ENCODE measurements at places on chromosomes 6 and 20.

GRCh38 chr6:31423550-31423949 lies 20.2 kb downstream of the MICA start:
- DNase-seq = no peak

DNA sequence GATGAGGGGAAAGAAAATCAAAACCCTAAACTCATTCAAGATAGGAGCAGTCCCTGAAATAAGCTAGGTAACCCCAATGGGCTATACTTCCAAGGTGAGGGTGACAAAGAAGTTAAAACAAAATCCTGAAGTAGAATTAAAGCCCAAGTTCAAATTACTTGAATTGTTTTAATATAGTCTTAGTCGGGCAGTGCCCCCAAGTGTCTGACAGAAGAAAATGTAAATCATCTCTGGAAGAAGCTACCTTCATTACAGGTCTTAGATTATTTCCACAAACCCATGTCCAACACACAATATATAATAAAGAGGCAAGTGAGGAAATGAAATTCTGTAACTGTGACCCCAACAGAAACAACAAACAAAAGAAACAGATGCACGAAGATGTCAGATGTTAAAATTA lies 36.8 kb upstream of the L3MBTL3 start:
- no peak for DNase-seq

- no peak for DNase-seq
Observed at GRCh38 chr6:46674410-46674809, 13.3 kb upstream of the TDRD6 start.

DNA sequence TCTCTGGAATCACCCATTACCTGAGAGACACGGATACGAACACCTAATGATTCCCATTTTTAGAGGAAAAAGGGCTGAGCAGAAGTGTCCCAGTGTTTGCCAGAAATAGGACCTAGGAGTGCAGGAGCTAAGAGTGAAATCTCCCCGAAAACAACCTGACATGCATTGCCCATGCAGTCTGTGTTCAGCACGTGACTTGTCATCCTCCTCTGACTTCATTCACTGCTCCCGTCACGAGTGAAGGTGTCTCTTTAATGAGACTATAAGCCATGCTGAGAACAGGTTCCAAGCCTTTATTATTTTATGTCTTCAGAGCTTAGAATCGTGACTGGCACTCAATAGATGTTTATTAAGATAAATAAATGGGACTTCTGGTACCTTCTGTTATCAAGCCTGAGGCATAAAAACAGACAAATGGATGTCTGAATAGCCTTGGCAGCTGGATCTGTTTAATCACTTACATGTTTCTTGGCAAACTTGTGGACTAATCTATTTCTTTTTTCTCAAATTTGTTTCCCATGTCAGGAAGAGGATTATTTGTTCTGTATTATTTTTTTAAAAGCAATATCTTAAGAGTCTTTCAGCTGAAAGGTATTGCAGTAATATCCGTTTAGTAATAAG lies 3.7 kb upstream of the MLIP start:
- no peak for DNase-seq

- DNase-seq = no peak
Observed at GRCh38 chr20:38874460-38875174, 51.6 kb upstream of the FAM83D start.

- no peak for DNase-seq
Observed at GRCh38 chr6:79605061-79605460, 26.1 kb upstream of the SH3BGRL2 start.

DNA sequence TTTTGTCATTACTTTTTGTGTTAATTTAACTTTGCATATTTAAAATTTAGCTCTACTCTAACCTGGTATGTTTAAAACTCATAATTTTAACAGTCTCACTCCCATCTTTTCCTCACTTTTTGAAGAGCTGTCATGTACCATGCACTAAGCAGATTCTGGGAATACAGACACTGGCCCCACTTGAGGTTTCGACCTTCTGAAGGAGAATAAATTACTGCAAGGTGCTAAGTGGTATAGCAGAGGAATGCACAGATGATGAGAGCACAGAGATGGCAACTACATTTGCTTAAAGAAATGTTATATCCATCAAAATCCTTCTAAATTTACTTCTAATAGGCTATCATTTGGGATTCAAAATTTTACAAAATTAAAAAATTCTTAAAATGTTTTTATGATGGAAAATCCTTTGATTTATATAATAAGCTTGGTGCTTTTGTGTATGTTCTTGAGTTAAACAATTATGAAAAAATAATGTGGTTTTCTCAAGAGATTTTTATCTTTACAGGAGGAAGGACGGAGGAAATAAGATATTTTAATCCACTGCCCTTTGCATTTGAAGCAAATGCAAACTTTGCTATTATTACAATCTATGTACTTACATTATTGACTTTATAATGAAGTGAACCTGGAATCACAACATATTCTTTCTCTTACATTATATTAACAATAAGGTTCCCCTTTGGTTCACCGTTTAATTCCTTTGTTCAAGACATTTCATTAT lies 79.3 kb downstream of the AHI1 start:
- no peak for DNase-seq

GRCh38 chr6:3612341-3613041 lies 139.0 kb downstream of the PXDC1 start:
- no peak for DNase-seq

DNA sequence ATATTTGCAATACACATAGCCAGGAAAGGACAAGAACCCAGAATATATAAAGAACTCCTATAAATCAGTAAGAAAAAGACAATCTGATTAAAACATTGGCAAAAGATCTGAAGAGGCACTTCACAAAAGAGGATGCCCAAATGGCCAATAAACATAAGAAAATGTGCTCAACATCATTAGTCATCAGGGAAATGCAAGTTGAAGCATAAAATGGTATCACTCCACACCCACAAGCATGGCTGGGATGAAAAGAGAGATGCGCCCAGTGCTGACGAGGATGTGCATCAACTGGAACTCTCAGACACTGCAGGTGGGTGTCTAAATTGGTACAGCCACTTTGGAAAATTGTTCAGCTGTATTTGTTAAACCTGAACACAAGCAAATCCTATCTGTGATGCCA lies 42.4 kb upstream of the MLN start:
- no peak for DNase-seq

DNA sequence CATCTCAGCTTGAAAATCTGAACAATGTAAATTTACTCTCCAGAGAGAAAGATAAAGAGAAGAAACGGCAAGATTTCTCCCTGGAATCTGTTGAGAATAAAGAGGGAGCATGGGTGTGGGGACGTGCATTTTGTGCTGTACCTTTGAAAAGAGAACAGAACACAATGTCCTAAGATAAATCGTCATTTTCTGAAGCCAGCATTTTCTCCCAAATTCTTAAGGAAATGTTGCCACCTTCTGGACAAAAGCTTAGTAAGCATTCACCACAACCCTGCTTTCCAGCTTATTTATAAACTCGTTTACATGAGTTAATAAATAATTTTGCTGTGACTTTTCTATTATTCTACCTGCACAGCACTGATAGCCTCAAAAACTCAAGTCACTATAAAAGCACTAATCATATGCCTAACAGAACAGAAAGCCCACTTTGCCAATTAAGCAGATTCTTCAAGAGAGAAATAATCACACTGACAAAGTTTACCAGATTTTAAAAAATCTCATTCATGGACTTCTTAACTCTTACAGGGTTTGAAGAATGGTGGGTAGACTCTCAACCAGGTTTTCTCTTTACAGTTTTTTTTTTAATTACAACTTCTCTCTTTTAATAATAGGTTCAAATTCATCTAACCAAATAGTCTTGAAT lies 155.8 kb downstream of the MBOAT1 start:
- no peak for DNase-seq

GRCh38 chr6:159097256-159097655 lies 52.5 kb upstream of the TAGAP start:
- DNase-seq = no peak

- no peak for DNase-seq
Observed at GRCh38 chr6:39755231-39755630, 30.0 kb upstream of the KIF6 start.

DNA sequence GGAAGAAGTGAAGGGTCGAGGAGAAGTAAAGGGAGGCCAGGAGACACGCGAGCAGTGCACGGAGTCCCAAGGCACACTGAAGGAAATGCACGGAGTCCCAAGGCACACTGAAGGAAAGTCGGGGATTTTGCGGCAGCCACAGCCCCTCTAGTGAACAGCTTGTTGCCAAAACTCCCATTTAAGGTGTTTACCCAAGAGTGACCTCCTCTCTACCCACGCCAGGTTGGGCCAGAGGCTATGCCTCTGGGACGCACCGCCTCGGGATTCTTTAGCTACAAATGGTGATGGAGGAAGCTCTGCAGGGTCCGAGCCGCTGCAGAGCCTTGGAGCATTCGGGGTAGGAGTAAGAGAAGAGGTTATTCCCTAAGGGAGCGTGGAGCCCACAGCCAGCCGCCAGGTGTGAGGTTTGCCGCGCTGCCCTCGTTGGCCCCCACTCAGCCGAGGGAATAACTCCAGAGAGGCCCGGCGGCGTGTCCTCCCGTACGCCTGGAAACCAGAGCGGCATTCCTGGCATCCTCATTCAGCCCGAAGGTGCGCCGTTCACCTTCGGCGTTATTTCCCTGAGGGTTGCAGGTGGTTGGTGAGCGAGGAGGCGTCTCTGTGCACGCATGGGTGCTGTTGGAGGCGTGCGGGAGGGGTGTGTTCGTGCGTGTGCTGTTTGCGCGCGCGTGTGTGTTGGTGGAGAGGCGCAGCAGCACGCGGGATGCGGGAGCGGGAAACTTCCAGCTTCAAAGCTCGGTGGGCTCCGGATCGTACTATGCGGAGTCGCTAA lies 3.4 kb upstream of the MAFB start:
- DNase-seq = no peak

- DNase-seq = no peak
Observed at GRCh38 chr20:50146214-50146613, 7.3 kb downstream of the PEDS1 start.

GRCh38 chr20:17327185-17328148 lies 100.6 kb downstream of the PCSK2 start:
- DNase-seq = no peak

DNA sequence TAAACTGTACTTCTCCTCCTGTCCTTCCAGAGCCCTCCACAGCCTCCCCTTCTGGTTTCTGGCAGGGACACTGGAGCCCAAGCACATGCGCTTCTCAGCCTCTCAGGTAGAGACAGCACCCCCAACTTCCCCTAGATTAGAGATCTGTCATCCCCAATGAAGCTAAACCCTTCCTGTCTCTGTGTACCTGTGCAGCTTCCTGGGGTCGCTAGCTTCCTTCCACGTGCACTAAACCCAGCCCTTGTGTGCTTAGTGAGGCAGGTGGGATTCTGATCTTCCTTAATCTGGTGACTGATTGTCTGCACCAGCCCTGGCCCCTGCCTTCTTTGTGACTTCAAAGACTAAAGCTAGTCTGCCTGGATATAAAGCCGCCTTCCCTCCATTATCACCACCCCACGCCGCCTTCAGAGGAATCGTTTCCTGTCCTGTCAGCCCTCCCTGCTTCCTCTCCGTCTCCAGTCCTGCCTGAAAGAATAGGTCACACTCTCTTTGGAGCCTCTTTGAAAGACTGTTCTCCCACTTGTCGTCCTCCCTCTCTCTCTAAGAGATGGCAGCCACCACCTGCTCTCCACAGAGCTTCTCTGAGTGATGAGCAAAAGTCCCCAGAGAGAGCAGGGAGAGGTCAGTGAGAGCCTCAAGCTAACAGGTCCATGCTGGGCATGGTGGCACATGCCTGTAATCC lies 27.5 kb downstream of the CAPN11 start:
- no peak for DNase-seq

- DNase-seq = no peak
Observed at GRCh38 chr6:53761036-53761435, 33.8 kb upstream of the LRRC1 start.

DNA sequence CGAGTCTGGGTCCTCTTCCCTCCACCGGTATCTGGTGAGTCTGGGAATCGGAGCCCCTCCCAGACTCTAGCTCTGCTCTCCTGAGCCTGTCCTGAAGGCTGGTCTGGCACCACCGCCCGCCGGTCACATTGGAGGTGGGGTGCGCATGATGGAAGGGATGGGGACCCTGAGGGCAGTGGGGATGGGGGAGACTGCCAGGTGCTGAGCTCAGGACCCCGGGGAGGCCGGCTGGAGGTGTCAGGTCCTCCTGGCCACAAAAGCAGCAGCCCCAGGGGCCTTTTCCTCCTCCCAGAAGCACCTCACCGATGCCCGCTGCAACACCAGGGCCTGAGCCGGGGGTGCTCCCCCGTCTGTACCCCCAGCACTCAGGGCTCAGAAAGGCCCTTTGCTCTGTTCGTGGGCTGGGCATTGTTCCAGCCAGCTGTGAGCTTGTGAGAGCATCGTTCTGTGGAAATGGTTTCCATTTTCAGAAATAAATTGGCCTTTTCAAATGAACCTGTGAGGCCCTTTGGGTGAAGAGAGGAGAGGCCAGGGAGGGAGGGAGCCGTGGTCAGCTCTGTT lies 2.5 kb upstream of the NPBWR2 start:
- no peak for DNase-seq

DNA sequence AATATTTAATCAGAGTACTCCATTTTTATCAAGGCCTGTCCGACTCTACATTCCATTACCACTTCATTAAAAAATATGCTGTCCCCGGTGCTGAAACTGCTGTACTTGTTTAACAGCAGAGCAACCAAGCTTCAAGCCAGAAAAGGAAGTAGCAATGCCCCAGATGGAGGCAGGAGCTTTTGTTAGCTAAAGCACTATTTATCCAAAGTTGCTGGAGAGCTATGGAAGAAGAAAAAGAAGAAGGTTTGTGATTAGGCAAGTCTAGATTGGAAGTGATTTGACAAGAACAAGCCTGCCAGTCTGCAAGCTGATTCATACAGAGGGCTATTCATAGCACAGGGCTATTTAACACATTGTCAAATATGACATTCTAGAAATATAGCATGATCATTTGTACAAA lies 160.9 kb upstream of the SPTLC3 start:
- no peak for DNase-seq

DNA sequence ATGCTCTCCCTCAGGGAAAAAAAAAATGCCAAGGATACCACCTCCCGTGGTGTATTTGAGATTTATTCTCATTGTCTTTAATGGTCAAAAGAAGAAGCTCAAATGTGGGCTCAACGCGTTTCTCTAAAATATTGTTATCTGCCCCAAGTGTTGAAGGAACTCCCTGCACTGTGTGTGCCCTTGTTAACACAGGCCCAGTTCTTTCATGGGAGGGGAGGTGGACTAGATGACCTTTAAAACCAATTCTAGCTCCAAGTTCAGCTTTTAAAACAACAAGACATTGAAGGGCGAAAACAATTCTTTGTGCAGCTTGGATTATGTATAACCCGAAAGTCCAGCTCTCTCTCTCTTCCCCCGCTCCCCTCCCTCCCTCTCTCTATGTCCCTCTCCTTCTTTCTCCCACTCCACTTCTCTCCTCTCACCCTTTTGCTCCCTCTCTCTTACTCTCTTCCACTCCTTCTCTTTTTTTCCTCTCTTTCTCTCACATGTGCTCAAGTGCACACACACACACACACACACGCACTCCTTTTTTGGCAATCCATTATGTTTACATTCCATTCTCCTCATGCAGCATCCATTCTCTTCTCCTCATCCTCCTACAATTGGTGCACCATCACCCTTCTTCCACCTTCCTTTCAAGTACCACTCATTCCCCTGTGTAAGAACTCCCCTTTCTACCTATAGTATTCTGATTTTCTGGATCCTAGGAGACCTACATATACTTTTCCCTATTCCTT lies 8.5 kb downstream of the HLA-DMB start:
- no peak for DNase-seq

Measured in cortex of kidney (tissue), 1 donor.